ENCODE measurements at places on chromosomes 11 and 22.

DNA sequence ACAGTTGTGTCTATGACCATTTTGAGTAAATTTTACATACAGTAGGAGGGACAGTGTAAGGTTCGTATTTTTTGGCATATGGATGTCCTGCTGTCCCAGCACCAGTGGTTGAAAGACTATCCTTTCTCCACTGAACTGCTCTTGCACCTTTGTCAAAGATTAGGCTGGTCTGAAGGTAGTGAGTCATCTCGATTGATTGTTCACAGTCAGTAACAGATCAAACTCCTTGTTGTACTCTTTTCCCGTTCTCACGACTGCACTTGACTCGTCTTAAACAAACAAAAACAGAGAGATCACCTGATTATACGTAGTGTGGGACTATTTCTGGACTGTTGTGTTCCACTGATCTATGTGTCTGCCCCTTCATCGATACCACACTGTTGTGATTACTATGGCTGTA lies 77.1 kb downstream of the DGCR2 start:
- DNase-seq: no peak

DNA sequence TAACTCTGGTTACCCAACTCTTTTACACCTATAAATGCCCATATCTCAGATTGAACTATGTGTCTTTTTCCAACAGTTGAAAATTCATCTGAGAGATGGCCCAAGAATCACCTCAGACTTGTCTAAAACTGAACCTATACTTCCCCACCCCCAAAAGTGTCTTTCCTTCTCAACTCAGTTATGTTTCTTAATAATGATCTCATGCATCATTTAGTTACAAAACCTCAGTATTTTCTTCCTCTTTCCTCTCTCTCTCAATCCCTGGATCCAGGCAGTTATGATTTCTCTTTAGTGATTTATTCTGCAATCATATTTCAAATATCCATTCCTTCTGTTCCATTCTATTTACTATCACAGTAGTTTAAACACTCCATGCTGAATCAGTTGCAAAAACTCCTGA lies 32.3 kb upstream of the ADSL start:
- DNase-seq: no peak

- DNase-seq: peak; percentile 71
Observed at GRCh38 chr11:77250881-77251640, 50.4 kb downstream of the GDPD4 start.

GRCh38 chr11:120261321-120261720 lies 21.4 kb downstream of the POU2F3 start:
- DNase-seq: no peak

DNA sequence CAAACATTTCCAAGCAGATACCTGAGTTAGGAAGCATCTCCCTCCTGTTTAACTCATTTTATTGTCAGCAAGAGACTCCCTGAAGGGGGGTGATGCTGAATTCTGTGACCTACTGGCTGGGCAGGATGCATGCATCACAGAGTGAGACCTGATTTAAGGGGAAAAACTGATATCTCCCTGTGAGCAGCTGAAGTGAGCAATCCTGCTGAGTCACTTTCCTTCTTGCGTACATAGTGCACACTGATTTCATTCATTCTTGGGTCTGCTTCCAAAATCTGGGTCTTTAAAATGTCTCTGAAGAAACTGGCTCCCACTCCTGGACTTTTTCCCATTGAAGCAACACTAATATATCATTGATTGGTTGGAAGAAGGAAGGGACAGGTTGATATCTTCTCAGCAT lies 23.3 kb downstream of the P4HA3 start:
- DNase-seq: peak; percentile 94

DNA sequence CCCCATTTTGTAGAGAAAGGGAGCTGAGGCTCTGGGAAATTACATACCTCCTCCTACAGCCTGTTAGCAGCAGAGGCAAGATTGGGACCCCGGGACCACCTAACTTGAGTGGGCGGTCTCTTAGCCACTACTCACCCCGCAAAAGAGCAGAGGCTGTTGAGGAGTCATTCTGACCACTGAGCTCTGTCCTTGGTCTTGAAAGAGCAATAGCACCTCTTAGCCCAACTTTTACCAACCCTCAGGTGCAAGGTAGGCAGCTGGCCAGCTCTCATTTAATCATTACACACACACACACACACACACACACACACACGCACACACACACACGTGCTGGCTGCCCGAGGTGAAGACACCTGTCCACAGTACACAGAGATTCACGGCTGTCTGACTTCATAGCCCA lies 115.8 kb upstream of the ASPHD2 start:
- DNase-seq: no peak

- DNase-seq: no peak
Observed at GRCh38 chr11:113517361-113517760, 42.2 kb upstream of the DRD2 start.

- DNase-seq: peak; percentile 65
Observed at GRCh38 chr11:62665599-62666258, 617 bp downstream of the CSKMT start.

- DNase-seq: peak; percentile 28
Observed at GRCh38 chr22:22060200-22061084, 77.9 kb upstream of the TOP3B start.

DNA sequence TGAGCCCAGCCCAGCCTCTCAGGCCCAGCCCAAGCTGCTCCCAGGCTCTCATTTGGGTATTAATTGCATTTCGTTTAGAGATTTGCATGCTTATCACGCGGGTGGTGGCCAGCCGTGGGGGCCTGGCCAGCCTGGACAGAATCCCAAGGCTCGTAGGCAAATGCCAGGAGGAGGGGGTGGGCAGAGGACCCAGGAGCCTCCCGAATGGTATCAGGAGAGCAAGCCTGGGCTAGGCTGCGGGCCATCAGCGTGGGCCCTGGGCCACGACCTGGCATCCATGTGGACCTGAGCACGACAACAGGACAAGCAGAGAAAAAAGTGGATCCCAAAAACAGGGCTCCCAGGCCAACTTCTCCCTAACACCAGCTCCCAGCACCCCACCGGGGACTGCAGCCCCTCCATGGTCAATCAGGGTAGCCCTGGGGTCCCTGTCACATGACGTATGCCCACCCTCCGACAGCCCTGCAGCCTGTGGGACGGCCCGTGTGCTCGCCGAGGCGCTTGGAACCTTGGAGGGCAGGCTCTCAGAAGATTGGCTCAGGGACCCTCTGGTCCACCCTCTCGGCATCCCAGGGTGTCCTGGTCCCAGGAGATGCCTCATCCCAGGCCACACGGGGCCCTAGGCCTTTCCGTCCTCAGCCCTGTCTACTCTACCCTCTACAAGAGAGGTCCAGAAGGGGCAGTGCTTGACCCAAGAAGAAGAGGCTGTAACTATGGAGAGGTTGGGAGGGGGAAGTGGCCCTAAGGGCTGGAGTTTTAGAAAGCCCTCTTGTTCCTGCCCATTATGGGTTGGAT lies 8.8 kb downstream of the ASCL2 start:
- DNase-seq: no peak

GRCh38 chr11:72671152-72672099 lies 2.8 kb downstream of the PDE2A start:
- DNase-seq: no peak

DNA sequence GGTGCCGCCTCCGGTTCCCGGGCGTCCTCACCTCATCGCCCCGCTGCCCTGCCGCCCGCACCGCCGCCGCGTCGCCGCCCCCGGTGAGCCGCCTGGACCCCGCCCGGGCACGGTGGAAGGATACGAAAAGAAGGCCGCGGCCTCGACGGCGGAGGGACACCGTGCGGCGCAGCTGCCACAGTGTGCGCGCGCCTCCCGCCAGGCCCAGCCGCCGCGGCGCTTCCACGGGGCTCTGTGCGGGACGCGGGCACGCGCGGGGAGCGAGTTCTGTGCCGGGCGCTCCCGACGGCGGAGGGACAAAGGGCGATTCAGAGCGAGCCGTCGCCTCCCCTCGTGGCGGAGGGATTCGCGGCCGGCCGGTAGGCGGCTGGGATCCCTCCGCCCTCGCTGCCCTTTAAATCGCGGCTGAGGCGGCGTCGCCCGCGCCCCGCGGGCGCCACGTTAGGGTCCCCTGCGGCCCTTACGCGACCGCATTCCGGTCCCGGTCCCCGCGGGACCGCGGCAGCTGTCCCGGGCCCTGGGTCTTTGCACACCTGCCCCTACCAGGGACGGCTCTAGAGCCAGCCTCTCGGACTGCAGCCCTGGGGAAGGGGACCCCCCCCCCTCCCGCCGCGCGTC lies 568 bp upstream of the KMT5B start:
- peak; percentile 90 for DNase-seq

- no peak for DNase-seq
Observed at GRCh38 chr11:63459586-63459985, 31.4 kb downstream of the PLAAT5 start.

Data from EH (cell line).